ENCODE measurements at places on chromosomes 2 and 18.

DNA sequence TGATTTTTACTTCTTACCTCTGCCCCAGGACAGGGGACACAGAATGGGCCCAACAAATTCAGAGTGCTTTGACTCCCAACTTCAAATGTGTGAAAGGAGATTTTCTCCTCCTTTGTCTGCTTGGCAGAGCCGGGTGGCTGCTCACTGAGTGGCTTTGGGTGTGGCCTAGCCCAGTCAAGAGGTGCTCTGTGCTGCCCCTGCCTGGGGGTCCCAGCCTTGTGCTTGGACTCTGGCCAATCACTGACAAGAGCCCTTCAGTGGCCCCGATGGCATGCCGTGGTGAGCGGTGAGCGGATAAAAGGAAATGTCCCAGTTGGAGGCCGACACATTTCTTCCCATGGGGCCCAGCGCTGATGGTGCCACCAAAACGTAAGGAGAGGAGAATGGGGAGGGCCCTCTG is 259.2 kb downstream of the CELF4 start:
- no peak for DNase-seq

- DNase-seq = no peak
These were observed 331.6 kb upstream of the FANCL start for GRCh38 chr2:58572731-58573130.

DNA sequence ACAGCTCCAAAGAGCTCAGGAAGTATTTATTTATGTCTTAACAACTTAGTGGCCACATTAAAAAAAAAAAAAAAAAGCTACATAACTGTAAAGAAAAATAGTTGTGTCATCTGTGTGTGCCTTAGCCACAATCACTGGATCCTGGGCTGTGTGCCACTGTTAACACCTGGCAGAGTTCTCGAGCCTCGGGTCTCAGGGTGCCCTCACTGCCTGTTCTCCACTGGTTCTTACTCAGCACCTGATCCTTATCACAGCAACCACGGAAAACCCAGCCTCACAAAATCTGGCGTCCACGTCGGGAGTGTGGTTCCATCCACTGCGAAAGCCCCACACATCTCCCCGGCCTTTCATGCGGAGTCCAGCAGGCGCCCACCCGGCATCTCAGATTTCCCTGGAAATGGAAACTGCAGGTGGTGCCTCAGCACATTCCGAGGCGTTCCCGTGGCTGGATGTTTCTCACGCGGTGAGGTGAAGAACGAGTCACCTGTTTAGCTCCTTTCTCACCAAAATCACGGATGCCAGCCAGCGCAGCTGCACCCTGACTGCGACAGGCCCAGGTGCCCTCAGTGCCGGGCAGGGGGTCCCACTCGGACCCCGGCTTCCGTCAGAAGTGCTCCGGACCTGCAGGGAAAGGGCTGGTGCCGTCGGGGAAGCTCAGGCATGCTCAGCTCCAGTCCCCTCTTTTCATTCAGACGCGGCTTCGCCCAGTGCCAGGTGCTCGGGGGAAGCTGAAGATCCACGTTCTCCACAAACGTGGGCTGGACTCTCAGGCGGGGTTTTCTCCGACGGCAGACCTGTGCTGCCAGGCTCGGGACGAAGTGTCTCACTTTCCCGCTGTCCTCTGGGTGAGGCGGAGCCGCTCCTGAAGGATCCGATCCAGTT is 198.7 kb upstream of the SALL3 start:
- DNase-seq = no peak

GRCh38 chr2:226862623-226863022 is 26.8 kb downstream of the RHBDD1 start:
- no peak for DNase-seq

DNA sequence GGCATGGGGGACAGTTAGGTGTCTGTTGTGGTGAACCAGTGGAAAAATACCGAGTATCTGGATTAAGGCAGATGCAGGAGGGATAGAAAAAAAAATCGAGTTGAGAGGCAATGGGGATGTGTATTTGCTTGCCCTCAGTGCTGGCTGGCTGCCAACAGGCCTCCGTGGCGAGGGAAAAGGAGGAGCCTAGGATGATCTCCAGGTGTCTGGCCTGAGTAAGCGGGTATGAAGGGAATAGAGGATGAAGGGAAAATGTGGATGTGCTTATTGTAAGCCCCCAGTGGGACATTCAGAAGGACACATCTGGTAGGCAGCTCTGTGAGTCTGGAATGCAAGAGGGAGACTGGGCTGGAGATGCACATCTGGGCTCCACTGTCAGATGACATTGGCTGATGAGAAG is 22.8 kb downstream of the KCNS3 start:
- DNase-seq = no peak

DNA sequence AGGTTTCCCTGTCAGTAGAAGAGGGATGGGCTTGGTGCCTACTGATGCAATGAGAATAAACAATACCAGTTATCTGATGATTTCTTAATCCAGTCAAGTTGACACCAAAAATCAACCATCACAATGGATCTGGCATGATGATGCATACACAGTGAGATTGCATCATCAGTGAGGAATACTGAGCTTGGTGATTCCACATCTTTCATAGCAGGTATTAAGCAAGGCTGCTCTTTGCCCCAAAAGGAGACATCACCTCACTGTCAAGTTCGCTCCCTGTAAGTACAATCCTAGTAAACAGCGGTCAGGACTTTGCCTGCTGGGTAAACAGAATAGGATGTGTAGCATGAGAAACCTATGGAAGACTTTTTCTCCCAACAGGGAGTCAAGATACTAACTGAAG is 282.7 kb upstream of the CDH2 start:
- no peak for DNase-seq

DNA sequence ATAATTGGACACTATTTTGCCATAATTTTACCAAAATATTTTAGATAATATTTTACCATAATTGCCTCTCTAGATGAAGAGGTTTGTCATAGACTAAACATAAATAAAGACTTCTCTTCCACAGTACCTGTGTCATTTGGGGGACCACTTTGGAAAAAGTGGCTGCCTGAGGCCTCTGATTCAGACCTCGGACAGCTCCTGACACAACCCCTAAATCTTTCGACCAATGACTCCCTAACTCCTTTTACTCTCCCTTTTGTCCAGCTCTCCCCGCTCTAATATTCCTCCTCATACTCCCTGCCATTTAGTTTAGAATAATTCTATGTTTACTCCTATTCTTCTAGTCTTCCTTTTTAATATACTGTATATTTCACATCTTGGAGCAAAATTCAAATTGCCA is 36.0 kb upstream of the UBE2E3 start:
- no peak for DNase-seq

DNA sequence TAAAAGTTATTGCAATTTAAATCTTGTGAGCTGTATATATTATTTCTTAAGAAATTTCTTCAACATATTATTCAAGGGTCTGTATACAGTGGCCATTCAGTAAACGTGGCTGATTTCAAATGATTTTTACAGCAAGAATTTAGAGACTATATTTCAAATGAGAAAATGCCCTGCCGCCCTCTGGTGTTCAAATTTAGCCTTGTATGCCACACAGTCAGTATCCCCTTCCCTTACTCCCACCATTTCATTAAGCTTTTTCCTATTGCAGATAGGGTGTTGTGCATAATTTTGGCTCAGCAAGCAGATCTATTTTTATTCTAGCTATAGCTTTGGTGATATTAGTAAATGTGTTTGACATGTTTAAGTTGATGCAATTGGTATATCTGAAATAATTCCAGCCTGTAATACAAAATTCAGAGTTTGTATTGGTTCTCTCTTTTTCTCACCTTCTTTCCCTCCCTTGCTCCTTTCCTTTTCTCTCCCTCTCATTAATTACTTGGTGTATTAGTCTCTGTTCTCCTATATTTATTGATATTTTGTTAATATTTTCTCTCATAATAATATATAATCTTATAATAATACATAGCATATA is 22.8 kb upstream of the SCN7A start:
- peak; percentile 11 for DNase-seq

DNA sequence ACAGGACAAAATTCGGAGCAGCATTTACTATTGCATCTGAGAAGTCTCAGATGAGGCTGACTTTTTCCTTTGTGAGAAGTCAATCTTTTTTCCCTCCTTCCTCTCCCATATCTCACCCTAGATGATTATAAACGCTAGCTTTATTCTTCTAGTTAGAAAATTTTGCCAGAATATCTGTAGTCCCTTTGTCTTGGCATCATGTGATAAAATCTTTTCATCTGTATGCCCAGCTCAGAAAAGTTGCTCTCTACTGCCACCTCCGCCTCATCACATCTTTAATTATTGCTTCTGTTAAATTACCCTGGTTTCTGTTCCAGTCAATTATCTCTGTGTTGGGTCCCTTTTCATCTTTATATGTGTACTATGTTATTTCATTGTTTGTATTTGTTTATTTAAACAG is 210.8 kb upstream of the SLC35G4 start:
- DNase-seq = no peak

DNA sequence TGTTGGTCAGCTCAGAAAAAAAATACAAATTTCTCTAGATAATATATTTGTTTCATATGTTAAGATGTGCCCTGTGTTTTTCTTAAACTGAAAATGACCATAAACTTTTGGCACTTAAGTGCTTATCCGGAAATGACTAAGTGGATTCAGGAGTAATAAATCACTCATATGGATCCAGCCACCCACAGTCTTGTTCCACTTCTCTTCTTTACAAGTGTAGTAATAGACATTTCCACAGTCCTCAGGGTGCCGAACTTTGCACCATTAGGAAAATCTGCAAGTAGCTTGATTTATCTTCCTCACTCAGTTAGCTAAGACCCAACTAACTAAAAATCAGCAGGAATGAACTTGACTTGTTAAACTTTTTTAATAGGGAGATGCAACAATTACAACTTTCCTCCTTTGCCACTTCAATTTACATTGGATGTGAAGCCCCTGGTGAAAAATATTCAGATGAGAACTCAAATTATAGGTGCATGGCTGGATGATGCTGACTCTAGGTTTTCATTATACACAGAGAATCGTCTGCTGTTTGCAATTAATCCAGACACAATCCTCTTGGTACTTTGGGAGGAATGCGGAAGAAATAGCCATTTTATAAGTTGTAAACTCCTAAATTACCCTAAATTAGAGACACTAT is 322.5 kb downstream of the ARHGAP15 start:
- peak; percentile 38 for DNase-seq

- no peak for DNase-seq
These were observed 271 bp upstream of the RBM43 start for GRCh38 chr2:151261977-151262291.

DNA sequence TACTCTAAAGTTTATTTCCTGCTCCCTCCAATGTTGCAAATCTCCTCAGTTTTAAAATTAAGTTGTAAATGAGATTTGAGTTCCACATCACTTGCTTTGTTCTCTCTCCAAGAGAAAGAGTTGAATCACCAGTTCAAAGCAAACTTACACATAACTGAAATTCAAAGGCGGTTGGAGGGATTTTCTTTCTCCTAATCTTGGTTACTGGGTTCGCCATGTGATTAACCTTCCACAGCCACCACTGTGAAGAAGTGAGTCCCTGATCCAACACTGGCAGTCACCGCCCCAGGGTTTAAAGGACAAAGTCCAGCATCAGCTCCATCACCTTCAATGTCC is 247.1 kb downstream of the MYCN start:
- DNase-seq = no peak

DNA sequence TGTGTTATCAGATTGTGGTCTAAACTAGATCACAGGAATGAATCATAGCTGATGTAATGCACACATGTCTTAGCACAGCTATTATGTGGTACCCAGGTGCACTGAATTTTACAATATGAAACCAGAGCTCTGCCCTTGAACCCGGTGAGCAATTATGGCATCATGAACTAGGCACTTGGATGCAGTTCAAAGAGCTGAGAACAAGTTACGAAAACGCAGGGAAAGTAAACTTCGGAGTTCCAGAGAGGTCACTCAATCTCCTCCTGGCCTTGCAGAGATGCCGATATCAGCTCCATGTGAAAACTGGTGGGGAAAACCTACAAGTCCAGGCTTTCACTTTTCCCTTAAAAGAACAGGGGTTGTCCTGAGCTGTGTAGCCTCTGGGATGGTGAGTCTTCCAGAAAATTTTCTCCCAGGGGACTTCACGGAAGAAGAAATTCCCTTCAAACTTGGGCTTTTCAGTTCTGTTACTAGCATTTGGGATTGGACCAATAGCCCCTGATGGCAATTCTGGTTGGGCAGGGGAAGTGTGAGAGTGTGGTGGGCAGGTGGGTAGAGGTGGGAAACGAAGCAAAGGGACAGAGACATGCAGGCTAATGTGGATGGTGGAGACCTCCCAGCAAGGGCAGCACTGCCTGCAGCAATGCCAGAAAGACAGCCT is 71.1 kb upstream of the SH3BP4 start:
- peak; percentile 21 for DNase-seq

DNA sequence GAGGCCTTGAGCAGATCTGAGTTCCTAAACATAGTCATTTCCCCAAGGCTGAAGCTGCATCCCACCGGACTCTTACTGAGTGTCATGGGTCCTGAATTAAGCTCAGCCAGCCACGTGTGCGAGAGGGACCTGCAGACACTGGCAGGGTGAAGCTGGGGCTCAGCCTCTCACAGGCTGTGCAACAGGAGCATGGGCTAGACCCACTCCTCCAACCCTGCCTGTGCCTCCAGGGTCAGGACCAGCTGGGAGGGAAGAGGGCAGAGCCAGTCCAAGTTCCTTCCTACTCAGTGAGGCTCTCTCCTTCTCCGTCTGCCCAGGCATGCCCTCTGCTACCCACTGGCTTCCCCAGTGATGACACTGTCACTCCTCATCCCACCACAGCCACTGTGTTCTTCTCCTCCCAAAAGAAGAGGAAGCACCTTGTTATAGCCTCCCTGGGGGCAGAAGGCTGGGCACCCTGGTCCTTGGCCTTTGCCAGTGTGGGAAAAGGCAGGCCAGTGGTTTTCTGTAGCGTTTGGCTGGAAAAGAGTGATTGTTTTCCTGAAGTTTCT is 78.9 kb downstream of the KCNF1 start:
- DNase-seq = no peak

- DNase-seq = no peak
These were observed 41.3 kb downstream of the ZFP36L2 start for GRCh38 chr2:43185146-43185545.

DNA sequence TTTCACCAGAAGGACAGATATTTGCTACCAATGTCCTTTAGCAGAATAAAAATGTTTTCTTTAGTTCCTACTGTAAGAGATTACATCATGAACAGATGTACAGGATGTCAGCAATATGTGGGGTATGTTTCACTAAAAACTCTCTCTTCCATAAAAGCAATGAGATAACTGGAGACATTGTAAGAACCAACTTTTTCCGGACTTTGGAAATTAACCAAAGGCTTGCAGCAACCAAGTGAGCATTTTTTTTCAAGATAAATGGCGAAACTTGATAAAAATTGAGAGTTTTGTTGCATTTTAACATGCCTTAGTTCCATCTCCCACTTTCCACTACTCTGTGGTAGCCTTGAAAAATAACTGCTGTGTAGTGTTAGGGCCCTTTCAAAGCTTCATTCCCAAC is 429.8 kb upstream of the CDH2 start:
- no peak for DNase-seq
